Chondrocyte (in vitro differentiated cells): ENCODE measurements at places on chromosomes 2 and 18.

GRCh38 chr2:107072150-107072940 lies 186.4 kb upstream of the ST6GAL2 start:
- DNase-seq: no peak

DNA sequence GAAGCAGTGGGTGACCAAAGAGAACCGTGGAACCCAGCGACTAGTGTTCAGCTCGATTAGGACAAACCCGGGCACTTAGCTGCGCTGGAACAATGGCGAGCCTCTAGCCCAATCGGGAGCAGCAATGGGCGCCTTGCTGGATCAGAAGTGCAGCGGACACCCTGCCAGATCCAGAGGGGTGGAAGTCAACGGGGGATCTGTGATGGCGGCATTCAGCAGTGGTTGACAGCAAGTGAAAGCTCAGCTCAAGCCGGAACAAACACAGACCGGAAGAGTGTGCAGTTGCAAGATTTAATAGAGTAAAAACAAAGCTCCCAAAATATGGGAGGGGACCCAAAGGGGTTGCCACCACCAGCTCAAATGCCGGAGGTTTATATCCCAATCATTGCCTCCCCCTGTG lies 478.7 kb upstream of the REG3G start:
- no peak for DNase-seq

DNA sequence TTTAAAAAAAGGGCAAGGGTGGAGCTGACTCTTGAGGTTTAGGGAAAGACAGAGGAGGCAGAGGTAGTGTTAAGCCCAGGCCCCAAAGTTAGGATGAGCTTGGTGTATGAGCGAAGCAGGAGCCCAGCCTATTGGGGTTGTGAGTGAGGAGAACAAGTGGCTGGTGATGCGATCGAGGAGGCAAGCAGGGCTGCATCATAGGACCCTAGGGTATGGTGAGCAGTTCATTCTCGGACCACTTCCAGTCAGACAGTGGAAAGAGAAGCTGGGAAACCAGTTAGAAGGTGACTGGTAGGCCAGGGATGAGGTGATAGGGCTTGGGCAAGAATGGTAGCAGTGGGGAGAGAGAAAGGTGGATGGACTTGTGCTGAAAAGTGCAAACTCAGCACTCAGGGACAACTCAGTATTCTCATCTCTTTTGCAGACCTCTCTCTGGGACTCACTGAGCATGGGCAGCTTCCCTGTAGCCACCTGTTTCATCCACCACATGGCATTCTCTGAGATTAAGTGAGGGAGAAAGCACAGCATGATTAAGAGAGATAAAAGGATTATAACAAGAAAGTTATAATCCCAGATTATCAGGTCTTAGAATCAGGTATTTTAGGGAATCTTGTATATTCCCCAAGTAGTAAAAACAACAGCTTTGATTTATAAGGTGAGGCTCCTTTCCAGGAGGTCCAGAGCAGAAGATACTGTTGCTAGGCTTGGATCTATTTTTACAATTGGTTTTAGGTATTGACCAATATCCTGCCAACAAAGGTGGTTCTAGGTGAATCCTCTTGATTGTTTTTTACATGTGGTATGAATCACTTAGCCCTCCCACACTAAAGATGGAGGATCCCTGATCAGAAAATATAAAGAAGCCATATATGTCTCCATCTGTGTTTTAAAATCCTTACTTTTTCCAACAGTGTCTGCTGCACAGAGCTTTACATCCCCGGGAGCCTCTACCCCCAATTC lies 38.3 kb downstream of the XRCC5 start:
- no peak for DNase-seq

DNA sequence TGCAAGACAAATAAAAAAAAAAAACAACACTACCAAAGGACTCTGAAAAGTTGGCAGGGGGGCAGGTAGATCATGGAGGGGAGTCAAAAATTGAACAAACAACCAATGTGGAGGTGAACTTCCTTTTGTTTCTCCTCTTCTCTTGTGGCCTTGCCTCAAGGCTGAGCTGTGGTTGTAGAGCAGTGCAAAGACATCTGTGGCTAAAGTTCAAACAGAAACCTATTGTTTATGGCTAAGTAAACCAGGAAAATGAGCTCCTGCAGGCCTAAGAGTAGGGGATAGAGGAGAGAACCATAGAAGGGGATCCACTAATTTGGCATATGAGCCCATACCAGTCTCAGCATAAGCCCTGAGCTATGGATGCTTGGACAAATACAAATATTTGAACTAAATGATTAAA lies 40.2 kb upstream of the EGR4 start:
- DNase-seq: no peak

GRCh38 chr2:65834771-65835475 lies 402.5 kb upstream of the SPRED2 start:
- no peak for DNase-seq

DNA sequence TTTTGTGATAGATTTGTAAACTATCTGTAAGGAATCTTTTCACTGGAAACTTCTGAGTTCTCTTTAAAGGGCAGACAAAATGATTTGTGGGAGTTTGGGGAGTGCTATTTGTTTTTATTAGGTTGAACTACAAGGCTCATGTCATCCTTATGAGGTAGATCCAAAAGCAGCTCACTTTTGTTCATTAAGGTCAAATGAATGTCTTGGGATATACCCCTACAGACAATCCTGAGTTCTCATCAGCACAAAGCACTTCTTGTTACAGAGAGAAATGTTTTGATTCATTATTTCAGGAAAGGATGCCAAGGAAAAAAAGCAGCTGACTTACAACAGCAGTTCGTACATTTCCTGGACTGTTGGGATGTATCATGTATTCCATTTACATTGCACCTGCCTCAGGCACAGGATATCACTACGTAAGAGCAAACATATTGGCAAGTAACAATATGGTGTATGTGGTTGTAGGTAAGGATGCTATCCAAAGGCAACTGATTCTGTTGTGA lies 68.9 kb downstream of the DCC start:
- DNase-seq: no peak

DNA sequence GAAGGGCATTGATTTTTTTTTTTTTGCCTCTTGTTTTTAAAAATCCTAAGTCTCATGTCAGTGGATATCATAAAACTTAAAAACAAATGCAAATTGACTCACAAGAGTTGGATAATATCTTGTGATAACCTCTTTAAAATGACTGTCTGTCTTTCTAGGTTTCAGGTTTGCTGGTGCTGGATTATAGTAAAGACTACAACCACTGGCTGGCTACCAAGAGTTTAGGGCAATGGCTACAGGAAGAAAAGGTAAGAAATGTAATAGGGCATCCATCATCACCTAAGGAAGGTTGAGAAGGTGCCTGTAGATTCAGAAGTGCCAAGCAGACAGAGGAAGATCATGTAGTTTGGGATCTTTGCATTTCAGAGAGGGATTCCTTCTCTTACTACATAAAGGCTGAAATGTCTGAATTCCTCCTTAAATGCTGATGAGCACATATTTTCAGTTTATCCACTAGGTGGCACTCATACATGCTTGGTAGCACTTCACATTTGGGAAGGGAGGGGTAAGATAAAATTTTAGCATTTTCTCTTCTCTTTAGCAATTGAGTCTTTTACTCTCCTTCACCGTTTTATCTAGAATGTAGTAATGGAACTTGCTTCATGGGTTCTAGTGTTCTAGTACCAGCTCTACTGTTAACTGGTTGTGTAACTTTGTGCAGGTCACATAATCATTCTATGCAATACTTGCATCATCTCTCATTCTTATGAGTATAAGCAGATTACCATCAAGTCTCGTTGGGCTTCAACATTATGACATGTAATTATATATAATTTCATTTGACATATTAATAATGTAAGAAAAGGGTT lies 21.1 kb downstream of the CPS1 start:
- no peak for DNase-seq

DNA sequence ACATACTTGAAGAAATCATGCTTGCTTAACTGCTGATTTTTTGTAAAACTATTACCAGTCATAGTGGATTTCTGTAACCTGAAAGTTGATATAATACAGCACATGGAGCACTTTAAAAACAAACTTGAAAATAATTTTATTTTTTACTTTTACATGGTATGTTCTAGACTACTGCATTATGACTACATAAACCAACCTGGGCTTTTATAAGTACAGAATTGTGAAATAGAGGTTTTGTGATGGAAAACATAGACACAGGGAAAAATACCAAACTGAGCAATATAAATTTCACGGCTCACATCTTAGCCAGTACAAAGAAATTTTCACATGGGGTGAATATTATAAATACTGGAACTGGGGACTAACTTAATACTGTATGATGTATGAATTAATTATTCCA lies 59.3 kb upstream of the CTIF start:
- no peak for DNase-seq

- no peak for DNase-seq
Measured at GRCh38 chr2:169372561-169372960, 10.2 kb upstream of the LRP2 start.

- DNase-seq: no peak
Measured at GRCh38 chr18:12121175-12122042, 27.8 kb downstream of the ANKRD62 start.

- DNase-seq: no peak
Measured at GRCh38 chr2:70643715-70644114, 90.1 kb upstream of the TGFA start.

GRCh38 chr2:78686625-78687153 lies 338.8 kb upstream of the REG3G start:
- DNase-seq: no peak

GRCh38 chr2:194815475-194815874 lies 841.6 kb upstream of the SLC39A10 start:
- DNase-seq: no peak

- DNase-seq: no peak
Measured at GRCh38 chr2:27123302-27124150, at the start of gene ABHD1. Gene ABHD1 (plus strand): TSS chr2:27123815. CDS start chr2:27123949, 134 bp downstream.

DNA sequence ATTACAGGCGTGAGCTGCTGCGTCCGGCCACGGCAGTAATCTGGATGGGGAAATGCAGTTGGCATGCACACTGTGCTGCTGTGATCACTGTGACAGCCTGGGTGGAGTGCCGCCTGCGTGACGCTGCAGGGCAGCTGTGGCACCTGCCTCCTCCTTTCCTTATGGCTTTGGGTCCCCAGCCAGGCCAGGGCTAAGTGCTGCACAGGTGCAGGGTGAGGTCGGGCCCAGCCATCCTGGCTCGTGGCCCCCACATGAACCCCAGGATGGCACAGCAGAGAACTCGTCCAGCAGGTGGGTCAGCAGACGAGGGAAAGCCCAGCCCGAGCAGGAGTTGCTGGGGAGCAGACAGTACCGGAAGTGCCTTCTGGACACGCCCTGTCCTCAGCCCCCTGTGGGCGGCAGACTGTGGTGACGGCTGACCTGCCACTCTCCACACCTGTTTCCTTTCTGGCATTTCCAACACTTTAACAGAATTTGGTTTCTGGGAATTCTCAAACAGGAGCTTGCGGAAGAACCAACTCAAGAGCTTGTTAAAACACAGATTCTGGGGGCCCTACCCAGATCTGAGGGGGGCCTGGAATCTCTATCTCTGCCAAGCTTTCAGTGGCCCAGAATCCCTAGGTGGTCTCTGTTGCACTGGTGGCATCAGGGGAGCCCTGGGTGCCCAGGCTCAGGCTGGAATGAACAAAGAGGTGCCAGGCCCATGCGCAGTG lies 16.9 kb downstream of the HS1BP3 start:
- peak; percentile 90 for DNase-seq

GRCh38 chr2:197946562-197946961 lies 142.2 kb downstream of the PLCL1 start:
- DNase-seq: no peak

DNA sequence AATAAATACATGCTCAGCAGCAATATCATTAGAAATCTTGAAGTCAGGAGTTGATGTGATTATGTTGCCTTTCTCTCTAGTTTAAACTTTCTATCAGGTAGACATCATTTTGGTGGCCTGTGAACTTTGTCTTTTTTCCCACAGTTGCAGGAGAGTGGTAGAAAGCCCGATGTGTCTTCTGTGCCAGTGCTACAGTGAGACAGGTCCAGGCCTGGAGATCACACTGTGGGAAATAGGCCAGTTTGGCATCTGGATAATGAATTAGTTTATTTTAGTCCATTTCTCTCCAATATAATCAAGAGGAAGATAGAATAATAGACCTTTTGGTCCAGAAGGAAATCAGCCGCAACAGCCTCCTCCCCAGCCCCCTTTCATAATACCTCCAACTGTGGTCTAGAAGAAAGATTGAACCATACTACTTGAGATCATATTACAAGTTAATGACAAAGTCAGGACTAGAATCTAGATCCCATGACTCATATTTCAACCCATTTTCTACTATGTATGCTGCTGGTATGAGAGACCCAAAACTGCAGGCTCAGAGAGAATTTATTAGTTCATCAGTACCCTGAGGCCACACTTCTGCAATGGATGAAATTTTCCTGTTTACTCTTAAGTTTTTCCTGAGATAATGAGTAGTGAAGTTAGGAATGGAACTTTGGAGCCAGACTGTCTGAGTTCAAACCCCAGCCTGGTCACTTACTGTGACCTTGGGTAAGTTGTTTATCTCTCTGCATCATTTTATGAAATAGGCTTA lies 20.6 kb downstream of the KCMF1 start:
- DNase-seq: no peak

- no peak for DNase-seq
Measured at GRCh38 chr2:19224011-19224410, 134.4 kb downstream of the OSR1 start.

DNA sequence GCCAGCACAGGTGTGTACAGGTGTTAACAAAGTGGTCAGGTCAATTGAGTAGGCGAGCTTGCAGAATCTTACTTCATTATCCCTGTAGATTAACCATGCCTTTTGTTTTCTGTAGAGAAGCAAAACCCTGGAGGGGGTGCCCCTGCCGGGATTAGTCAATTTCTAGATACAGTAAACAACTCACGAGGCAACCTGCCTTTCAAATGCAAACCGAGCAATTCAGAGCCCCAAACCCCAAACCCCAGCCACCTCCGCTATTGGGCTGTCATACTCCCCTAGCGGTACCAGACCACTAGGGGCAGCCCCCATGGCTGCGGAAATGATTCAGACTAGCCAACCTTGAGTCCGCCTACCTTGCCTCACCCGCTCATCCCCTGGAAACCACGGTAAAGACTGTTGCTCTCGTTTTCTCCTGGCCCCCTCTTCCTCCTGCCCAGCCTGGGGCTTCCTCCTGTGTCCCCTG lies 61.4 kb upstream of the KIF5C start:
- no peak for DNase-seq

- DNase-seq: no peak
Measured at GRCh38 chr2:106197878-106198277, 3.8 kb upstream of the UXS1 start.

DNA sequence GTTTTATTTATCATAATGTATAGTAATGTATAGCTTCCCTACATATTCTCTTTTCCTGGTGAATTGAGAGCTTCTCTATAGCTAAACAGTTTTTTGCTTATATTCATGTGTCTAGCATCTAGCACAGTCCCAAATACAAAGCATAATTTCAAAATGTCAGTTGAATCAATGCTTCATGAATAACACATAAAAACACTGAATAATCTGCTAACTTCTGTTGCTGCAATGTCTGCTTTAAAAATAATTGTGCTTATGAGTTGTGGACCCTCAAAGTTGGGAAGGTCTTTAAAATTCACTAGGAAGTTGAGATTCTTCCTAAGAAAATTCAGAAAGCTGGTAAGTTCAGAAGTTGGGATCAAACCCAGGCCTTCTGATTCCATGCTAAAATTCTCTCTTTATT lies 600.9 kb upstream of the FAM98A start:
- DNase-seq: no peak
